GM04504 (cell line): ENCODE measurements at places on chromosomes 1 and 21.

DNA sequence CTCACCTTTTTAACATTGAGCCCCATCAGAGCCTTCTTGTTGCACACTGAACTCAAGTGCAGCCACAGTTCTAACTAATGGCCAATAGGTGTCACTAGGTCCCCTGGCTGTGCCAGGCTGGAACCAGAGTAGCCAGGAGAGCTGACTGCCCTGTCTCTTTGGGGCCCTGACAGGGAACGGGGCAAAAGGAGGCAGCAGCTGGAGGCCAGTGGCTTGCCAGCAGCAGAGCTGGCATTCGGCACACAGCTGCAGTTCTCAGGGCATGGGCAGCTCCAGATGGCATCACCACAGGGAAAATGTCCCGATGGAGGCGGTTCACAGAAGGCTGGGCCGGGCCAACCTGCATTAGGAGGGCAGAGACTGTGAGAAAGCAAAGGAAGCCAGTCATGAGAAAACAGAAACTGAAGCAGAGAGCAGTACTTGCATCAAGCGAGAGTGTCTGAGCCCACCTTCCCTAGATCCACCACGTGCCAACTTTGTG is 188.6 kb downstream of the FCRL5 start:
- peak; percentile 7 for DNase-seq

GRCh38 chr1:5238351-5239130 is 584.1 kb downstream of the AJAP1 start:
- DNase-seq: no peak

GRCh38 chr1:156502894-156503697 is 2.5 kb upstream of the MEF2D start:
- DNase-seq: peak; percentile 86

DNA sequence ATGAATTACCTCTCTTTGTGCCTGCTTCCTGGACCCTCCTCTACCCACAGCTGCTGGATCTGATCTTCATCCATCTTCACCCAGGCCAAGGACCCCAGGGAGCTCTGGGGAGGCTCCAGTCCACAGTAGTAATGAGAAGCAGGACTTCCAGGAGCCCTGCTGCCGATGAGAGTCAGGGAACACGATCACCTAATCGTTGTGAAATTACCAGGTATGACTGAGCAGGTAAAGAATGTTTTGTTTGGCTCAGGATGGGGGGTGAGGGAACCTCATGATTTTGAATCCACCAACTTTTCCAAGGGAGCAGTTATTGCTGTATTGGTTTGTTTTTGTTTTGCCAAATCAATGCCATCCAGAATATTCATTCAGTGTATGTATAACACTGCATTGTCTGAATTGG is 454.0 kb downstream of the PLPP3 start:
- DNase-seq: no peak

DNA sequence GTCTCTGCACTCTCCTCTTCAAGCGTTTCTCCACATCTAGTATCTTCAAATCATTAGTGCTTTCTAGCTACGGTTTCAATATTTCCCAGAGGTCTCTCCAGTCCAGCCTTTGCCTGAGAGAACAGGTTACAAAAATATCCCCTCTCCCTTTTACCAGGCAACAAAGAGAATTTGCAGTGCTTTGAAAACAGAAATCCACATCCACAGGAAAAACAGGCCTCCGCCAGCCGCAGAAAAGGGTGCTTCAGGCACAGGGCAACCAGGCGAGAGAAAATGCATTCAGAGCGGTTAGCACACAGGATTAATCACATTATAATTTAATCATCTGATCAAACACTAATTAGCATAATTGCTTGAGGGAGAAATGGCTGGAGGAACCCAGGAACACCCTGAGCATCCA is 13.8 kb downstream of the DSCAM start:
- DNase-seq: no peak

DNA sequence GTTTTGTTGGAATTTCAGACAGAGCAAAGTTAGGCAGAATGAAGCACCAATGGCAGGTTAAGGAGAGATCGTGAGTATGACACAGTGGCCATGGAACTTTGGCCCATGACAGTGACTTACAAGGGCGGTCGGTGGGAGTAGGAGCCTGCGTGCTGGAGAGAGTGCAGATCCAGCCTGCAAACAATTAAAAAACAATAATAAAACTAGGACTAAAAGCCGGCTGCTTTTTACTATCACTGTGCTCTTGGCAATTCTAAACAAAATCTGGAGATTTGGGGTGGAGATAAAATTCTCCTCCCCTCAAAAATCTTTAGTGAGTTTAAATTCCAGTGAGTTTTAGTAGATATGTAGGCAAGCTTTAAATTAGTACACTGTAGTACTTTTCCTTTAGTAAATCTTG is 96.9 kb downstream of the DHRS3 start:
- peak; percentile 56 for DNase-seq

GRCh38 chr1:156813750-156814570 is 2.7 kb downstream of the SH2D2A start:
- DNase-seq: no peak

DNA sequence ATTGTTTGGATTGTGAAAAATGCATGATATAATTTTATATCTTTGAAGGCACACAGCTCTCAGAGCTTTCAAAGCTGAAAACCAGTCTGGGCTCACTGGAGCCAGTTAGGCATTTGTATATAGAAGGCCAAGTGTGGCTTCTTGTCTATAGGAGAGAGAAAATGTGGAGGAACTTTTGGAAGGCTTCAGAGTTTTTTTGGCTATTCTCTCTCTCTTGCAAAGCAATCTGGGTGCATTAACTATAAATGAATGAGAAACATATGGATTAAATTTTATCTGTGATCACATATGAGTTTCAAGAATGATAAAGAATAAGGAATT is 216.7 kb upstream of the HOOK1 start:
- no peak for DNase-seq

DNA sequence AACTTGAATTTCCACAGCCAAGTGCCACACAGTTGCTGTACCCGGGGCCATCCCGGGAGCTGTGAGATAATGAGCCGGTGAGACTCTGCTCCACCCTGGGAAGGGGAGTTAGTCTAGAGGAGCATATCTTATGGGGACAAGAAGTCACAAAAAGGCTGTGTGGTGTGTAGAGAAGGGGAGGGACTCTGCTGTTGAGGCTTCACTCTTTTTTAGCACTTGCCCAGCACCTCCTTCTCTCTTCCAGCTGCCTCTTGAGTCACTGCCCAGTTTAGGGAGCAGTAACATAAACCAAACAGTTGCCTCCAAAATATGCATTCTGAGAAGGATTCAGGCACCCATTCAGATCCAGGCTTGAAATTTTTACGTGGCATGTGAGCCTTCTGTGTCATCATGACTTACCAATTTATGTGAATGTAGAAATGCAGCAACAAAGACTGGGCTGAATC is 744 bp upstream of the WDR26 start:
- DNase-seq: peak; percentile 74

DNA sequence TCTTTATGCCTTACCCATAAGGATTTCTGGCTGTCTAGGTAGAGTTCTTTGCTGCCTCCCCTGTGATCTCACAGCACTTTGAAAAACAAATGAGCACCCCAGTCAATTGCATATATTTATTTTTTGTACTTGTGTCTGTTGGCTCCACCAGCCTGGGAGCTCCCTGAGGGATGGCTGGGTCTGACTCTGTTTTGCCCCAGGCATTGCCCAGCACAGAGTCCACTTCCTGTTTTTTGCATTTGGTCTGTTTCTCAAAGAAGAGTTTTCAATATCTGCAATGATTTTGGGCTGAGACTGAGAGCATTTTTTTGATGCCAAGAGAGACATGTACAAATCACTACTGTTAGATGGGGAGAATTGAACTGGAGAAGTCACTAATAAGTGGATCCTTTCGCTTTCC is 125.0 kb downstream of the FOXD2 start:
- DNase-seq: no peak

DNA sequence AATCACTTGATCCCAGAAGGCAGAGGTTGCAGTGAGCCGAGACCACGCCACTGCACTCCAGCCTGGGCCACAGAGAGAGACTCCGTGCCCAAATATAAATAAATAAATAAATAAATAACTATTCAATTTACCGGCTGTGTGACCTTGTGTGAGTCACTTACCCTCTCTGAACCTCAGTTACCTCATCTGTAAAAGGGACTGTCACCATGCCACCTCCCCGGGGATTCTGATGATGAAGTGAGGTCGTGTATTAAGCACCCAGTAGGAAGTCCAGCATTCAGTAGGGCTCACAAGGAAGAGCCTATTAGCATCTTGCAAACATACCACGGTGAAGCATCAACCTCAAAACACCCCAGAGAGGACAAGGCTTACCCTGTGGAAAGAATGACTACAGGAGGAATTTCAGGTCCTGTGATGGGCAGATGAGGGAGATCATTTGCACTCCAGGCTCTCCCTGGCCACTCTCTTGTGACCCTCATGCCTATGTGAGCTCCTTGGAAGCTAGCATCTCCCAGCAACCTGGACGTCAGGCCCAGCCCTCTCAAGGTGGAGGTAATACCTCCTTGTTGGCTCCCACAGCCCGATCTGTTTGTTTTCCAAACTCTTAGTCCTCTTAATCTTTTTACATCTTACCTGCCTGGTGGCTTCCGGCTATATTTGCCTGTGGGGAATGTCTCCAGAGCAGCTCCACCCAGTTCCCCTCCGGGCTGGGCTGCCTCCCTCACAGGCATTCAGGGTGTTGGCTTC is 7.6 kb upstream of the C1QA start:
- no peak for DNase-seq

GRCh38 chr1:86155051-86155806 is 1.3 kb downstream of the COL24A1 start:
- DNase-seq: no peak

GRCh38 chr1:234841710-234842231 is 231.8 kb upstream of the IRF2BP2 start:
- no peak for DNase-seq

GRCh38 chr1:155504207-155504606 is 58.4 kb downstream of the ASH1L start:
- DNase-seq: no peak

GRCh38 chr21:45747233-45747766 is 103.8 kb downstream of the PCBP3 start:
- no peak for DNase-seq

- no peak for DNase-seq
These were observed 17.3 kb upstream of the COA6 start for GRCh38 chr1:234355782-234356510.

GRCh38 chr1:68148631-68149030 is 83.7 kb downstream of the WLS start:
- DNase-seq: no peak
